ENCODE measurements at places on chromosomes 2 and 18. TPM values are rescaled to one million over a fixed set of nuclear protein-coding genes. Genes with fewer than 3 reads are reported as not detected.

Gene DNAH6
- 0.14 TPM for total RNA-seq

DNA sequence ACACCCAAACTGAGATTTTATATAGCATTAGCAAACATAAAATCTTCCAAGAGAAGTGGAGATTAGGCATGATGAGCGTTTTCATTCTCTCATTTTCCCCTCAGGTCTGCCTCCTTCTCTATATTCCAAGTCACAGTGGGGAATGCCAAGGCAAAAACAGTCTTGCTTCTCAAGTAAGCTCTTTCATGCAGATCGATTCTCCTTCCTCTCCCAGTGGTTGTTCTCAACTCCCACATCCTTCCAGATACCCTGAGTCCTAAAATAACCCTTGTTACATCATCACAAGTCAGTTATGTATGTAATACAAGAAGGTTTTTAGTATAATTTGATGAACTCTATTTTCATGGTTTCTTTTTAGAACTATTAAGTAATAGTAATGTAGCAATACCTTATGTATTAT is 150.6 kb downstream of the TXNL1 start:
- no peak for DNase-seq

DNA sequence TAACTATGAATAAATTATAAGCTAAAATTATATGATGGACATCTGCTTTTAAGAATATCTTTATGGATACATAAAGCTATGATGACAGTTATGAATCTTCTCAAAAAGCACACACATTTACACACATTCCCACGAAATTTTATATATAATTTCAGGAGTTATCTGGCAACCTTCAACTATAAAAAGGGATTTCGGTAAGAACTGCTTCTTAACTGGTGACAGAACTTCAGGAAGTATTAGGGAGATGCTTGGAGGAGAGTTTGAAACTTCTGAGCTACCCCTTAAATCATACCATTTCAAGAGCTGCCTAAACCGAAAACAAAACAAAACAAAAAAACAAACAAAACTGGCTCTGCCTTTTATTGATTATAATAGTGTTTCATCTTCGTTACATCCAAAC is 399.4 kb downstream of the ZEB2 start:
- DNase-seq: no peak

Gene CCDC68
- 5.1 TPM for total RNA-seq

DNA sequence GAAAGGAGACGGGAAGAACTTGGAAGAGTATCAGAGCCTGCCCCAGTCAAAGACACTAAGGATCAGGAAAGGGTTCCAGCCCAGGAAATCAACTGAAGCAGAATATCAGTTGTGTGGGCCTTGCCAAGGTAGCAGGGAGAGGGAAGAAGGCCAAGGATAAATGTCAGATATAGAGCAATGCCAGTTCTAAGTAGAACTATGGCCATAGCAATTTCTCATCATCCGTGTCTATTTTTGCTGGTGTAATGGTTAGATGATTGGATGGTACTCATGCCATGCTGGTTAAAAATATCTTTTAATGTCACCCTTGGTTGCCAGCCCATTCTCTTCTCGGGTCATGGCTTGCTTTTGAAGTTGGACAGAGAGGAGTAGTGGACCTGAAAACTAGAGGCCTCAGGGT is 41.9 kb downstream of the MAIP1 start:
- no peak for DNase-seq

Gene SGPP2
- 2.3 TPM for total RNA-seq

Gene MOGAT1
- 0.44 TPM for total RNA-seq

Gene NLRC4
- total RNA-seq: 0.96 TPM

GRCh38 chr2:18106841-18107240 is 228.4 kb downstream of the KCNS3 start:
- no peak for DNase-seq

DNA sequence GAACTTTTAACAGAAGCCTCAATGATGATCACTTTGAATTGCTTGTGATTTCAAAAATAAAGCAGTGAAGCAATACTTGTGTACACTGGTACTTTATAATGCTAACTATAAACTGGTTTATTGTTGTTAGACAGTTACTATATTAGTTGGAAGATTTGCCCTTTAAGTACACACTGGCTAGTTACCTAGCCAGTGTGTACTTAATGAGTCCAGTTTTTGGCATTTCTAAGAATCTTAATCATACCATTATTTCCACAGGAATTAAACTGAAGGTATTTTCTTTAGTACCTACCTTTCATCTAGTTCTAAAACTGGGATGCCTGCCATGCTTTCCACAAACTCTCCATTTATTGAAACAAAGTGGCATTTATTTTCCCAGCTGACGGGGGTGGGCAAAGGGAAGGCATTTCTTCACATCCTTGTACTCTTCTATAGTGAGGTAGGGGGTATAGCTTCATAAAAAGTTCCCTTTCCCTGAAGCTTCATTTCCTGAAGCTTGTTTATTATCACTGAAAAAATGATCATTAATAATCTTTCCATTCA is 49.9 kb downstream of the UGP2 start:
- no peak for DNase-seq

DNA sequence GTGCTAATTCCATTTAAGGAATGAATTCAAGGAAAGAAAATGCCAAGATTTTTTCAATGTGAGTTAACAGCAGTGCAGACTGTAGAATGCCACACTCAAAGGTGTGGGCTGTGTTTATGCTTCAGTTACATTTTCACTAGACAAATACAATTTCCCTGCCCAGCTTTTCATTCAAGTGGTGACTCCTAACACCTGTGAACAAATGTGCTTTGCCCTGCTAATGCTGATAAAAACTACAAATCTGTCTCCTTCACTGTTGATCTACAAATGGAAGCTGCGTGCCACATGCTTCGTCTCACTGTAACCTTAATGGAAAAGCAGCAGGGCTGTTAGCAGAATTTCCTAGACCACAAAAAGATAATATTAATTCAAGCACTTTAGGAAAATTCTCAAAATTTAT is 19.8 kb upstream of the TCF4 start:
- DNase-seq: no peak

DNA sequence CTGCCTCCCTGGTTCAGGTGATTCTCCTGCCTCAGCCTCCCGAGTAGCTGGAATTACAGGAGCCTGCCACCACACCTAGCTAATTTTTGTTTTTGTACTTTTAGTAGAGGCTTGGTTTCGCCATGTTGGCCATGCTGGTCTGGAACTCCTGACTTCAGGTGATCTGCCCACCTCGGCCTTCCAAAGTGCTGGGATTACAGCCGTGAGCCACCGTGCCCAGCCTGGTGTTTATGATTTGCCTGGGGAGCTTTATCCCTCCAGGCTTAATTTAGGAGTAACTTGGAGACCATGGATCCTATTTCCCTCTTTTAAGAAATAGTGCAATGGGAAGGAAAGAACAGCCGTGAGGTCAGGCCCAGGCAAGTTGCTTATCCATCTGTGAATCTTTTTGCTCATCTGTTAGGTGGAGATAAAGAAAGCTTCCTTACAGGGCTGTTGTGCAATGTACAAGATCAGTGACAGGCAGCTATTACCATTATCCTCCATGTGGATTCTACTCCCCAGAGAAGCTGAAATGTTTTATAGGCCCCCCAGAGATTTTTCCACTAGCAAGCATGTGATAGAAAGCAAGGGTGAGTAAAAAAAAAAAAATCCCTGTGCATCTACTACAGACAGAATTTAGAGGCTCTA is 104.9 kb upstream of the MGAT5 start:
- no peak for DNase-seq

GRCh38 chr2:209471037-209471436 is 47.2 kb downstream of the MAP2 start:
- DNase-seq: no peak

DNA sequence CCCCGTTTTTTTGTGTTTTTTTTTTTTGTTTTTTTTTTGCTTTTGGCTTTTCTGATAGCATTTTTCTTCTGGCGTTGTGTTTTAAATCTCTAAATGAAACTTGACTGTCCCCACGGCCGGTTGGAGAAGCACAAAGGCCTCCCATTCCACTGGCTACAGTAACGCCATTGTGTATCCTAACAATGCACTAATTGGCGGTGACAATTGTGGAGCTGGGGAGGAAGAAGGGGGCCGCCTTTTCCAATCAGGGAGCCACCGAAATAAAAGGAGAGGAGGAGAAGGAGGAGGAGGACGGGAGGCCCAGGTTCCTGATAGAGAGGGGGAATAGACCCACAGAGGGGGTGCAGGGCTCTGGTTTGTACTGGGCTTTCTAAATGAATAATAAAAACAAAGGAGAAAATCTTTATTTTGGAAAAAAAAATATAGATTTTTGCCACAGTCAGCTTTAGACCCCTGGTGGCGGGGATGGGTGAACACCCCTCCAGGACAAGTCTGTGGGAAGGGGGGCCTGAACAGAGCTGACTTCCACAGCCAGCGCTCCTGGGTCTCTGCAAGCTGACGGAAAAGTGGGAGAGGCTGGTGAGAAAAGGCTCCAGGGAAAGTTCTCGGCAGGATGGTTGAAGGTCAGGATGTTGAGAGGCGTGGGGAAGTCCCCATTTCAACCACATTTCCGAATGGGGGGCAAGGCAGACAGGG is 43.7 kb upstream of the FZD5 start:
- no peak for DNase-seq

Gene GREB1L
- total RNA-seq: 12.3 TPM

DNA sequence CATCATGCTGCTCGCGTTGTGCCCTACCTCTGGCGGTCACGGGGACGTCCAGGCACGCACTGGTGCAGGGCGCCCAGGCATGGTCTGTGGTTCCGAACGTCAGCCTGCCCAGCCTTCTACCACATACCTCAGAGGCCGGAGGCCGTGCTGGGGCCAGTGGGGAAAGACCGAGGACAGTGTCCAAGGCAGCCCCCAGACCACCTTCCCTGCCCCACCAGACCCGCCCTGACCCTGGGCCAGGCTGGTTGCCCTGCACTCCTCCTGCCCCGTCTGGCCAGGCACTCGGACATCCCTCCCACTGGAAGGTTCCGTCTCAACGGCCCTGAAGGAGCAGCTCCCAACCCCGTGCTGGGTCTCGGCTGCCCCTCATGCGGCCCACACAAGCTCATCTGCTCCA is 32.8 kb downstream of the SLC66A2 start:
- DNase-seq: no peak
